ENCODE measurements at places on chromosomes 7 and 10. TPM values are rescaled to one million over a fixed set of nuclear protein-coding genes. Genes with fewer than 3 reads are reported as not detected.

DNA sequence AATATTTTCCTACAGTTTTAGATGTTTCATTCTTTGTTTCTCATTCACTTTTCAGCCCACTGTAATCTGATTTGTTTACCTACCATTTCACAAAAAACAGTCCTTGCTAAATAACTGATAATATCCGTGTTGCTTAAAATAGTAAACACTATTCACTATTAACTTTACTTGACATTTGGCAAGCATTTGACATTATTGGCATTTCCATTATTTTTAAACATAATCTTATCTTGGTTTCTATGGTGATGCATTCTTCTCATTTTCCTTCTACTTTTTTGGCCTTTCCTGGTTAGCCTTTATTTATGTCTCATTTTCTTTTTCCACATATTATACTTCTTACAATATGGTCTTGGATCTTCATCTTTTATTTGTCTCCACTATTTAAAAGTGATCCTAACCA is 715.3 kb downstream of the DNAJB9 start:
- DNase-seq, result no peak

GRCh38 chr10:50322077-50322476 is 70.8 kb upstream of the ASAH2 start:
- DNase-seq, result no peak

DNA sequence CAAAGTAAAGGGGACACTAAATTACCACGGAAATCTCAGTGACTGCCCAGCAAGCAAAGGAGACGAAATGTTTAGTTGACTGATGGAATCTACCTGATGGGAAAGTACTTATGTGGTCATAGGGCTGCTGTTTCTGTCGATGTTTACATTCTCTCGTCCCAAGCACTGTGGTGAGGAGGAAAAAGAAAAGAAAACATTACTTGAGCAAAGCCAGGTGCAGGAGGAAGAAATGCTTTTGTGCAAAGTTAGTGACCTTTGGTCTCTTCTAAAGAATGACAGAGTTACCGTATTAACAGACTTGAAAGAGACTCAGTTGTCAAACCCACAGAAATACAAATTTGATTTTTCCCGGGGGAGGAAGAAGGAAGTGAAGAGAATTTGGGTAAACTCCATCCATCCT is 43.3 kb upstream of the FMC1 start:
- DNase-seq, result no peak

DNA sequence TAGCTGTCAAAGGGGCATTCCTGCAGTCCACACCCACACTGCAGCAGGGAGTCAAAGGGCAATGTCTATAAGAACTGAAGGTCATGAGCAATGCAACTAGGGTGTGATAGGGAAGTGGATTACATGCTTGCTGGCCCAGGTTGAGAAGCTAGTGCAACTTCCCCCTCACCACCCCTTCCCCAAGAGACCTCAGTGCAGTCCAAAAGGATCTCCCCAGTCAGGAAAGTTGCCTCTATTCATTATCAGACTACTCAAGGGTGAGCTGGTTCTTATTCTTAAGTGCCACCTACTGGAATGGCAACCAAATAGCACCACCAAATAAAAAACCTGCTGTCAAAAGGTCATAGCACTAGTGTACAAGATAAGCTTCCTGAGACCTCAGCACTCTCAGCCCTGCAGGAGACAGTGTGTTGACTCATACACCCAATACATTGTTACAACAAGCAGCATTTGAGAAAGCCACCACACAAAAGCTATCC is 28.2 kb downstream of the MTERF1 start:
- DNase-seq, result no peak

- DNase-seq, result no peak
Observed at GRCh38 chr10:121481180-121481579, 117.1 kb downstream of the FGFR2 start.

GRCh38 chr10:12435348-12435747 is 86.0 kb downstream of the CAMK1D start:
- no peak for DNase-seq

- DNase-seq, result no peak
Observed at GRCh38 chr10:101446947-101447346, 93.0 kb downstream of the BTRC start.

GRCh38 chr10:8670461-8670860 is 616.0 kb downstream of the GATA3 start:
- no peak for DNase-seq

ARL3 gene
- polyA plus RNA-seq, result 28.8 TPM

GRCh38 chr10:132011024-132011423 is 29.3 kb upstream of the BNIP3 start:
- no peak for DNase-seq

DNA sequence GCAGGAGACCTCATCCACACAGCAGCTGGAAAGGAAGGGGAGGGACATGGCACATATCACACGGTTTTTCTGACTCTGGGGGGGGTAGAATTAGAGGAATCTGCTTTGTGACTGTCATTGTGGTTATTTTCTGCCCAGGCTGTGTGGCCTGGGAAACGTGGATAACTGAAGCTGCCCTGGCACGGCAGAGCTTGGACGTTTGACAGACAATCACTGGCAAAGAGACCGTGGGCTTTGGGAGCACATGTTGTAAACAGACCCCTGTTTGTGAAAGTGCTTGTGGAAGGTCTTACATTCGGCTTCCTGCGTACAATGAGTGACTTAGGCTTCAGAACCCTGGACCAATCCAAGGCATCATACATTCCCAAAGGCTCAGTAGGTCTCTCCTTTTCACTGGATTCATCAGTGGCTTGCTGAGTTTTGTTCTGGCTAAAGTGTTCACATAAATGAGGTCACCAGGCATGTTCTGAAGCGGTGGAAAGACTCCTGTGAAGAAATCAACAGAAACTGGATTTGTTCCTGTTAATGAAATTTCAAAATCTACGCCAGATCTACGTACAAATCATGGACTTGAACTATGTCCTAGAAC is 188.2 kb downstream of the TEX36 start:
- DNase-seq, result no peak

GRCh38 chr10:13725594-13725993 is 138.8 kb downstream of the PRPF18 start:
- DNase-seq, result no peak

GRCh38 chr7:141573511-141573910 is 22.3 kb downstream of the AGK start:
- no peak for DNase-seq

DNA sequence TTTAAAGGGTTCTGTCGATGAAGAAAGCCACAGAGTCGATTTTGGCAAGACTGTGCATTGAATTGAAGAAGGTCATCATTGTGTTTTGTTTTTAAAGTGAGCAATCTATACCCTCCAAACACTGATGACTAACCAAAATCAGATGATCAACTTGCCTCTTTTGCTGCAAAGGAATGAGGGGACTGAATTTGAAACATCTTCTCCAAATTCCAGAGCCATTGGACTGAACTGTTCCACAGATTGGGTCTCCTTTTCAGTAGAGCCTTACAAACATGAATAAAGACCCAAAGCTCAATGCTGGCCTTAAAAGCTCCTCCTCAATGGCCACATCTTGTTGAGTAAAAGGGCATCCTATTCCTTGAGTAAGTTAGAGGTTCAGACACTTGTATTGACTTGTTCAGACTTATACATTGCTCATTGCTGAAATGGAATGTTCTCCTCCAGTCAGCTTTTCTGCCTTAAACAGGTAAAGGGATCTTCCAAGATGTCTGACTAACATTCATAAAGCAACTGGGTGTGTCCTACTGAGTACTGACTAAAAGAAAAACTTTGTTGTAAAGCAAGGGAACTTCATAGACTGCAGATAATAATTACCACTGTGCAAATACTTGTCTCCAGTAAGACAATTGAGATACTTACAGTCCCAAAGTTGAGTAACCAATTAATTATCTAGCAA is 630.6 kb downstream of the KCNMA1 start:
- DNase-seq, result no peak

- DNase-seq, result no peak
Observed at GRCh38 chr7:156524818-156525597, 115.6 kb upstream of the RNF32 start.

DNA sequence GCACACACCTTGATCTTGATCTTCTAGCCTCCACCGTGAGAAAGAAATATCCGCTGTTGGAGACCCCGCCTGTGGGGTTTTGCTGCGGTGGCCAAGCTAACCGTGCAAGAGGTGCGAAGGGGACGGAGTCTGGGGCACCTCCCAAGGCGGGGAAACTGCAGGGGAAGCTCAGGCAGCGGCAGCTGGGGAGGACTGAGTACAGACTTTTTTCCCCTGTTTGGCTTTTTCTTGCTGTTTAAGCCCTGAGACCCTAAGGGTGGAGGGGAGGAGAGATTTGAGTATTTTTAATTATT is 108.0 kb downstream of the DNAJB6 start:
- peak; percentile 33 for DNase-seq

DNA sequence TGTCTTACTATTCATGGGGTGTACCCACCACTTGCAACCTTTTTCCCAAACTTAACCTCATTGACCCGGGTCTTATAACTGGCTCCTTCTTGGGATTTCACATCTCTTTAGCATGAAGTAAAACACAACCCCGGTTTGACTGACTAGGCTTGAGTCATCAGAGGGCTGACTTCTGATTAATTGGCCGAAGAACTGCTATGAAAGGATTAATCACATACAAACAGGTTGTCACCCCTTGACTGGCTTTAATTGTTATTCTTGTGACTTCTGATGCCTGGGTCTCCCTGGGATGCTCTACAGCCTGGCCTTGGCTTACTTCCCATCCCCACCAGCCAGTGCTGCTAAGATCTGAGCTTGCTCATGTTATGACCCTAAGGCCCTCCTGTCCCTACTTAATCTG is 8.8 kb upstream of the CRPPA start:
- no peak for DNase-seq

GRCh38 chr10:132189810-132190422 is 3.2 kb downstream of the DPYSL4 start:
- no peak for DNase-seq

- no peak for DNase-seq
Observed at GRCh38 chr7:91064938-91065337, 199.3 kb upstream of the FZD1 start.

DNA sequence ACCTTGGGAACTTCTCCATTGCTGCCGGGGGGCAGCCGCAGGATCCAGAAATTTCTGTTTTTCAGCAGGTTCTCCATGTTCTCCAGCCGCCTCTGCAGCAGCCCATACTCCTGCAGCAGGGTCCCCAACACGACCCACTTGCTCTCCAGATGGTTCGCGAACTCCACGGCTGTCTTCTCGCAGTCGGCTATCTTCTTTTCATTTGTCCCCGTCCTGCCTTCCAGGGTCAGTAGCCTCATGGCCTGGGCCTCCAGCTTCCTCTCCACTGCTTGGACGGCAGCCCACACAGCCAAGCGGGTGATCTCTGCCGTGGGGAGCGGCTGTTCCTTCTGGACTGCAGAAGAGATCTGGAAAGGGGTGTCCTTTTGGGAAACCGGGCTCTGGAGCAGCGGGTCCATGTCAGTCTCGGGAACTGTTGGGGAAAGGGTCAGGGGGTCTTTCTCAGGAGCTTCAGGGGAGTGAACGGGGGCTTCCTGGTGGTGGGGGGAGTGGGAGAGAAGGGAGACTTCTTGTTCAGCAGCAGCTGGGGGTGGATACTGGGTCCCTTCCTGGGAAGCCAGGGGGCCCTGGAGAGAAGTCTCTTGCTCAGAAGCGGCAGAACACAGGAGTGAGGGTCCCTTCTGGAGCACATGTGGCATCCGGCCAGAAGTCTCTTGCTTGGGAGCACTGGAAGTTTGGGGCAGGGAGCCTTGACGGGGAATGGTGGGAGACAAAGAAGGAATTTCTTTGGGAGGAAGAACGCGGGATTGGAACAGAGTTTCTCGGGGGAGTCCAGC is 5.5 kb downstream of the ZNF777 start:
- no peak for DNase-seq

OPN4 gene
- not detected for polyA plus RNA-seq

FAM53B gene
- 11.8 TPM for polyA plus RNA-seq

DNA sequence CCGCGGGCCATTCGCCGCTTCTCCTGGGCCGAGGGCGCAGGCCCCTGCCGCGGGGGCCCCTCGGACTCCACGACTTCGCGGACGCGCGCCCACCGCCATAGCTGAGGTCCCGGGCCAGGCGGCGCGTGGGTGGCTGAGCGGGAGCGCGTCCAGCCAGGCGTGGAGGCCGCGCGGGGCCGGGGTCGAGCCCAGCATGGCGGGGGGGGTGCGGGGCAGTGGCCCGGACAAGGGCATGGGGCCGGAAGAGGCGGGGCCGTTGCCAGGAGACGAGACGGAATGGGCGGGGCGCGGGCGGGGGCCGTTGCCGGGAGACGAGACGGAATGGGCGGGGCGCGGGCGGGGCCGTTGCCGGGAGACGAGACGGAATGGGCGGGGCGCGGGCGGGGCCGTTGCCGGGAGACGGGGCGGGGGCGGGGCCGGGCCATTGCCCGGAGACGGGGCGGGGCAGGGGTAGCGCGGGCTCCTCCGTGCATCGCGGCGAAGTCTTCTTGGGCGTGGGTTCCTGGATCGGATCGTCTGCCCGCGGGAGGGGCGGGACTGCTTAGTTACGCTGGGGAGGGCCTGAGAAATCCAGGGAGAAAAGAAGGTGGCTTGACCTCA is 14.8 kb downstream of the ADAM8 start:
- peak; percentile 63 for DNase-seq

ASIC3 gene
- 3.1 TPM for polyA plus RNA-seq

DNA sequence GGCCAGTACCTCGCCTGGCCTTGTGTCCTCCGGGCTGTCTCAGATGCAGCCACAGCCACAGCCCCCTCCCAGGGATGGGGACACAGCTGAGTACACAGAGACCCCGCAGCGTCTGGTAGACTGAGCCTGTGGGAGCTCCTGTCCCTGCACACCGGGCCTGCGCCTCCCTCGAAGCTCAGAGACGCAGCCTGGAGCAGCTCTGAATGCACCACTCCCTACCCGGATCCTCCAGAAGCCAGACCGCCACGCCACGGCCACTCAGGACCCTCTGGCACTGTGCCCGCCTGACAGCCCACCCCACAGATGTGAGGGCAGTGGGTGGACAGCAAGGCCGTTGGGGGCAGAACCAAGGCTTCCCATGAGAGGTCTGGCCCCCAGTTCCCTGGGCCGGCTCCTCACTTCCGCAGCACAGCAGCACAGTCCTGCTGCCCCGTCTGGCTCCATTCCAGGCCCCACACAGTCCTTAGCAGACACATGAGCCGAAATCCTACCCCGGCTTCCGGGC is 40.8 kb downstream of the PAPOLB start:
- no peak for DNase-seq

GRCh38 chr7:8084836-8085235 is 116.2 kb downstream of the GLCCI1 start:
- DNase-seq, result peak; percentile 16

DNA sequence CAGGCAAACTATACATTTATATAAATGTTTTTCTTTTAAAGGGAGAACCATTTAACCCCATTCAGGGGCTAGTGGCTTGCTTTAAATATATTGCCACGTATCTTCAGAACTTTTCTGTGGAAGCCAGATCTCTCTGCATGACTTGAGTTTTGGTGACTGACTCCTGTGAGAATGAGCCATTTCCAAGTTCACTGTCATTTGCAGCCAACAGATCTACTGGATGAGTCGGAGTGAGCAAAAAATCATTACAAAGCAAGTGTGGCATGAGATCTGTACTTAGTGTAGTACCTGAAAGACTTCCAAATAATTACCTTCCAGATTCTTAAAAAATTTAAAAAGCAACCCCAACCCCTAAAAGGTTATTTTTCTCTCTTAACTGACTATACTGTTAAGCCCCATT is 45.6 kb downstream of the PDSS1 start:
- DNase-seq, result no peak
